ENCODE measurements at places on chromosomes 3 and 15.
A peak's percentile ranks its signal among the peaks of the same experiment; 100 is the strongest.

DNA sequence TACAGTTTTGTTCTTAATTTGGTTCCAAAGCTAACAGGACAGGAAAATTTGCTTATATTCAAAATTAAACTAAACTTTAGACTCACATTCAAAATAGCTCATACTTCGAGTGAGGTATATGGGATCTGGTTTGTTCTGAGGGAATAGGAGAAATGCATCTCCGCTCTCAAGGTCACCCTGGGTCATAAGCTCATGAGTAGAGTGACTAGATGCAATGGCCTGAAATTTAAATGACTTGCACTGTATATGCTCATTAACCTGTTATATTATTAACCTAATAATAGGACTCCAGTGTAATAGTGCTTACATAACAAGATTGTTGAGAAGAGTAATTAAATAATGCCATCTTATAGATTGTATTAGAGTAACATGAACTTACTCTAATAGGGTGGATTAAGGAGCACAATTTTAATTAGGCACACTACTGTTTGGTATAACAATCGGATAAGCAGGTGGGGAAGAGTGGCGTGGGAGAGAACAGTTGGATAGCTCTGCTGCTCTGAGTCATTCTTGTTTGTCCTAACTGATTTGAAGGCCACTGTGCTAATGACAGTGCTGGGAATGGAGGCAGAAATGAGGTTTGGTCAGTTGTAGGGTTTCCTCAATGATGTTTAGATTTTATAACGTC, 5.2 kb downstream of the NKTR start:
- no peak for DNase-seq

DNA sequence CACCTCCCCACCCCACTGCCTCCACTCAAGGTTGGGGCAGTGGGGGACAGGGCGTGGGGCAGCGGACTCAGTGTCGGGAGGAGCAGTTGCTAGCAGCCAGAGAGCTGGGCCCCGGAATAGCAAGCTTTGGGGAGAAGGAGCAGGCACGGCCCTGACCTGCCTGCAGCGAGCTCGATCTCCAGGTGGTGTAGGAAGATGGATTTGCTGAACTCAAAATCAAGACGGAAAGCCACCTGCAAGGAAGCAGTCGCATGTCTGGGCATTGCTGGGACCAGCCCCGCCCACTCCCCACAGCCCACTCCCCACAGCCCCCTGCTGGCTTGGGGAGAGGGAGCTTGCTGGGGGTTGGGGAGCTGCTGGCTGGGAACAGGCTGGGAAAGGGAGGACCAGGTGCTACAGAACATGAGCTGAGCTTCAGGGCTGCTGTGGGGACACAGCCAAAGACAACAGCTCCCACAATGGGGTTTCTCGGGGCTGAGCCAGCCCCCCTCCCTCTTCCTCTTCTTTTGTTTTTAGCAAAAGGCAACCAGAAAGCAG, 38.0 kb downstream of the FEM1B start:
- DNase-seq = no peak

DNA sequence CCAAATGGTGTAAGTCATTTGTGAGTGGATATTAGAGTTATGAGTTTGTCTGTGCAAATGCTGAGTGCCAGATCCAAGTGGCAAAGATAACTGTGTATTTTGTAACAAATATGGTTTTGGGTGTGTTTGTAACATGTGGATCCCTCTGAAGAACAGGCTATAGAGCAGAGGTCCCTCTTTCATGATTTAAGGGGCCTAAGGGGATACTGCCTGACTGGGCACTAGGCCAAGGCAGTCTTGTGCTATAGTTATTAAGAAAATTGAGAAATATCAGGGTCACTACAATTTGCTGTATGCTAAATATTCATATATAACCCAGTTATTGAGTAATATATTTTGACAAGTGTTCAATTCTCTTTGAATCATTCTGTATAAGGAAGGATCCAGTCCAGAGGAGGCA, 555.6 kb upstream of the RGMA start:
- no peak for DNase-seq

DNA sequence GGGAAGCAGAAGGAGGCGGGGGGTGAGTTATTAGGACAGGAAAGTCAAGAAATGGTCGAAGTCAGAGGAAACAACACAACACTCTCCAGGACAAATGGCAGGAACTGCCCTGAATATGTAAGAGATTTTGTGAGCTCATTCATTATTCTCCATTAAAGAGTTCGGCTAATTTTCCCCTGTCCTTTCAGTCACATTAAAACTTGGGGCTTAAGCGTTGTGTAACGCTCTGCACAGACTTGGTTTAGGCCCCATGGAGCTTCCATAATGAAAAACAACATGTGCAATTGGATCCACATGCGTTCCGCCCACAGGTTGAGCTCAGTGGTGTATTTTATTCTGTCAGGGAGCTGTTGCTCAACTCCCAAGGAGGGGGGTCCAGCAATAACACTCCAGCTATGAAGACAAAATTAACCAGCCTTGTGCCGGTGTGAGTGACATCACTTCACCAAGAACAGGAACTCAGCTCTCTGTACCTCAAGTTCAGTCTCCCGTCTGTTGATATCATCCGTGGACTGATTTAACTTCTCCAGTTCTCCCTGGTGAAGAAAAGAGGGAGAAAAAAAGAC, 2.3 kb downstream of the SH3BP5 start:
- DNase-seq = no peak

GRCh38 chr3:71433631-71434030, 149.9 kb downstream of the FOXP1 start:
- no peak for DNase-seq

DNA sequence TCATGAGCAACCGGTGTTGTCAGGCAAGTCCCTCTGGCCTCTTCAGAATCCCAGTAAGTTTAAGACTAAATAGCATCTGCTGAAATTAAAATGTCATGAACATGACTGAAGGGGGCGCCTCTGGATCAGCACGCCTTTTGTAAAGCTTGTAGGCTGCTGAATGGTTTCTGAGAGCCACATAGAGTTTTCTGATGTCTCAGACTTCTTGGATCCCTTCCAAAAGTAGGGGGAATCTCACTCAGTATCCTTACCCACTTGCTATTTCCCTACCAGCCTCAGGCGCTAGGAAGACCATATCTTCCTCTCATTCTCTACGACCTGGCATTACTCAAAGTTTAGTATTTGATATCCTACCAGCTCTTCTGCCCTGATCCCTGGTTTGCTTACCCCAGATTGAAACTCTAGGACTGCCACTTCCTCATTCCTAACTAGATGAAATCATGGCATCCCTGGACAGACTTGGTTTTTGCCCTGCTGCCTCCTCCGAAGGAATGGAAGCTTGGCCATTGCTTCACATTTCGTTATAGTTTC, 62.7 kb upstream of the CD47 start:
- no peak for DNase-seq

GRCh38 chr3:150370999-150371398, 37.1 kb upstream of the TSC22D2 start:
- no peak for DNase-seq

GRCh38 chr15:90002428-90002844, 1.3 kb downstream of the ZNF710 start:
- no peak for DNase-seq

GRCh38 chr3:120496278-120497002, 45.6 kb upstream of the FSTL1 start:
- peak; percentile 67 for DNase-seq

GRCh38 chr15:64161688-64162477, 939 bp downstream of the PPIB start:
- DNase-seq = no peak

- DNase-seq = no peak
These were observed 908 bp downstream of the CCNB2 start for GRCh38 chr15:59105854-59106253.

GRCh38 chr15:85730001-85730820, 64.5 kb downstream of the KLHL25 start:
- peak; percentile 30 for DNase-seq

GRCh38 chr15:58346361-58346760, 85.4 kb upstream of the LIPC start:
- peak; percentile 76 for DNase-seq

- no peak for DNase-seq
These were observed 39.1 kb downstream of the TKT start for GRCh38 chr3:53216723-53217122.

DNA sequence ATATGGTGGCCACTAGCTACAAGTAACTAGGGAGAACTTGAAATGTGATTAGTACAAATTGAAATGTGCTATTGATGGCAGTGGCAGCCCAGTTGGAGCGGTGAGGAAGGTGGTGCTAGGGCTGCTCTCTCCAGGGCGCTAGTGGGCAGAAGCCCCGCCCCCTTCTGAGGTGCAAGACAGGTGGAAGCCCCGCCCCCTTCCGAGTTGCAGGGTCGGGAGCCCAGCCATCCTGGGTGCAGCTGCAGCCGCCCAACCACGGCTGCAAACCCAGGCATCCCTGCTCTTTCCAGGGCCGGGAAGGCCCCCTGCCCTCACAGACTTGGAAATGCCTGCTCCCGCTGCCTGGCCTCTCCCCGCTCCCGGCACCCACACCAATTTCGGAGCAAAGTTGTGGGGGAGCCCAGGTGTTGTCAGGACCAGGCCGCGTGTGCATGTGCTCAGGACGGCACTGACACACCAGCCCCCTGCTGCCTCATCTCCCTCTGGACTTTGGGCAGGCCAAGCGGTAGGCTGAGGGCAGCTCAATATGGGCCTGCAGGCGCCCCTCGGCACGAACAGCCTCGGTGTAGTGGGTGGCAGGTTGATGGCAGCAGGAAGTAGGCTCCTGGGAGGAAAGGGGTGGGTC, 10.0 kb downstream of the ATR start:
- DNase-seq = no peak

GRCh38 chr3:128483657-128484403, 9.2 kb downstream of the GATA2 start:
- DNase-seq = no peak

- no peak for DNase-seq
These were observed 18.6 kb upstream of the IREB2 start for GRCh38 chr15:78419367-78419766.

DNA sequence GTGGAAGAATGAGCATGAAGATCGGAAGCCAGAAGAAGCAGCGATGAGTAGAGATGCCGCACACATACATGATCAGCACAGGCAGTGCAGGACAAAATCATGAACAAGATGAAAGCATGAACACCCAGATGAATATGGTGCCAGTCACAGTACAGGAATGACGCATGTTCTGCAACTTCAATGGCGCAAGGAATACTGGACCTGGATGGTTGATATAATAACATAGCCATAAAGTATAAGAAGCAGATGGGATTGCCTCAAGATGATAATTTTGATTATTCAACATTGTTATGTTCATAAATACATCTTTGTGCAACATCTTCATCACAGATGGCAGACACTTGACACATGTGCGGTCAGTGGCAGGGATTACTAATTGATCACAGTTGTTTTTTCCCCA, 59.7 kb upstream of the SLCO3A1 start:
- no peak for DNase-seq

DNA sequence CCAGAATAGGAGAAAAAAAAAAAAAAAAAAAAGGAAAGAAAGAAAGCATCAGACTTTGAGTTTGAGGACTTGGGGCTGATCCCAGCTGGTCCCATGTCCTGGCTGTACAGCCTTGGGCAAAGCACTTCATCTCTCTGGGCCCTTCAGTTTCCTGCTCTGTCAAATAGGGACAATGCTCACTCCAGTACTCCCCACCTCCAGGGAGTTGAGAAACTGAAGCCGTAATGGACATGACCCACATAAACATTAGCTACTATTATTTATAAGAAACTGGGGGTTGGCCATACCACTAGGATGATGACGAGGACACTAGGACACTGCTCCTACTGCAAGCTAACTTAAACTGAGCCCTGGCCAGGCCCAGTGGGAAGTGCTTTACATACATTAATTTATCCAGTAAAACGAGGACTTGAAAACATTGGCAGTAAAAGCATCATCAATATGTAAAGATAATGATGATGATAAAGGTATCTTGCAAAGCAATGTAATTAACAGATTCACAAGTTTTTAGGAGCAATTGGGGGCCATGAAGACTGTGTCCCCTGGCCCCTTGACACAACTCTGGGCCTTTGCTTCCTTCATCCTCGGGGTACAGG, 22.9 kb upstream of the SMAD6 start:
- DNase-seq = no peak

DNA sequence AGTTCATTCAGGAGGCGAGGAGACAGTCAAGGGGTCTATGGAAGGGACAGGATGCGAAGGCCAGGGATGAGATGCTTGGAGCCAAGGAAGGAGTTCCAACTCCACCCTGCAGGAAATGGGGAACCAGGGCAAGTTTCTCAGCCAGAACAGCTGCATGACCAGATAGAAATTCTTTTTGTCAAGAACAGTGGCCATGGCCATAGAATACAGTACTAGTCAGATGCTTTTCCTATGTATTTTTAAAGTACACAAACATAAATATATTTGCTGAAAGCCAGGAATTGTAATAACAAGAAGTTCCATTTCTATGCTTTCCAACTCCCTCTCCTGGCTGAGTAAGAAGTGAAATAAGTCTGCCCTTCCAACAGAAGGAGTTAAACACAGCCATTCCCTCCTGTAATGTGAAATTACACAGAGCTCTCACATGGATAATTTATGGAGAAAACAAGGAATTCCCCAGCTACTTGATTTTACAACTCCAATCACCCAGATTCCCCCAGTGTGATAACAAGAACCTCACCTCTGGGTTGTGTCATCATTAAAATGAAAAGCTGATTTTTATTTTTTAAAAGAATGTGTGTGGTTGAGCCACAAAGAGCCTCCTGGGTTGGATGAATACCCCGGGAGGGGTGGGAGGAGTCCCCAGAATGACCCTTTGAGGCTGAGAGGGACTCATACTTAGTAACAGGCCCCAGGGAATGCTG, 124.6 kb upstream of the ARHGEF3 start:
- DNase-seq = peak; percentile 94

GRCh38 chr3:102972350-102972749, 537.5 kb downstream of the ZPLD1 start:
- DNase-seq = no peak

DNA sequence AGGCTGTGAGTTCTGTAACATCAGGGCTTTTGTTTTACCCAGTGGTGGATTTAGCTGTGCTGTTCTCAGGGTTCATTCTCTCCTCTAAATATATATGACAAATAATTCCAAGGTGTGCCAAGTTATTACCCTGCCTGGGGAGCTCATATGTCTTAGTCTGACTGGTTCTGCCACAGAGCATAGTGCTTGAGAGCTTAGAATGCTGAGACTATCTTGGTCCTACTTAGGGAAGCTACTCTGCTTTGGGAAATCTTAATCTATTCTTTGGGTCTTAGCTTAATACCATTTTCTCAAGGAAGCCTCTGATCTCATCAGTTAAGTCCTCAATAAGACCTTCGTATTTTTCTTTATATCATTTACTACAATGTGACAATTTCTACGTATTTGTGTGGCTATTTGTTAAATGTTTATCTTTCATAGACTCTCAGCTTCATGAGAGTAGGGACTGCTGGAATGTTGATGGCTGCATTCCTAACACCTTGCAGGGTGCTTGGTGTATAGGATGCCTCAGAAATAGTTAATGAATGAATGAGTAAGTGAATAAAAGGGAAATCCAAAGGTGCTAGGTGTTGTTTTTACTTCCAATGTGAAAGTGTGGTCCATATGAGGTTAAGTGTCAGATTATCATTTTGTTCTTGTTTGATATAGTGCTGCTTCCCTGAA, 1.8 kb downstream of the OTOL1 start:
- DNase-seq = no peak

- DNase-seq = no peak
These were observed 49.8 kb upstream of the RGMA start for GRCh38 chr15:93138681-93139250.

- no peak for DNase-seq
These were observed 50.3 kb downstream of the MRPS25 start for GRCh38 chr3:15014606-15015328.

- no peak for DNase-seq
These were observed 16.7 kb downstream of the FAM174B start for GRCh38 chr15:92638709-92639365.

GRCh38 chr3:99505646-99506269, 132.6 kb upstream of the COL8A1 start:
- no peak for DNase-seq

GRCh38 chr3:66489581-66489980, 11.2 kb downstream of the LRIG1 start:
- no peak for DNase-seq
